Cerebellar nuclear complex (tissue), 1 donor: ENCODE measurements at places on chromosomes 3 and 15.

DNA sequence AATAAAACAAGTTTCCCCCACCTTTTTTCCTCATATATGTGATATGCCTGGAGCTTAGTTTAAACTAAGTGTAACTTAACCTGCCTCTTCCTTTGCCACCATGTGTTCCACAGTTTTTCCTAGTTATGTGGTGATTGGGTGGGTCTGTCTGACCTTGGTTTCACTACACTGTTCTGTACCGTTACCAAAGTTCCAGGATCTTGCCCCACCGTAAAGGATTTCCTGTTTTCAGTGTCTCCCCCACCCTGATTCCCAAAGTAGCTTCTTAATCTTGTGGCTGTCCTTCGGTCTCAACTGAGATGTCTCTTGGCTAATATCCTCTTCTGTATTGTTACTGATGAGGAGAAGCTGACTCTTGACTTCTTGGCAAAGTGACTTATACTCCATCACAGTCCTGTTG lies 6.4 kb upstream of the MGA start:
- DNase-seq: no peak

- no peak for DNase-seq
These were observed 28.3 kb downstream of the SEC61A1 start for GRCh38 chr3:128080323-128081080.

DNA sequence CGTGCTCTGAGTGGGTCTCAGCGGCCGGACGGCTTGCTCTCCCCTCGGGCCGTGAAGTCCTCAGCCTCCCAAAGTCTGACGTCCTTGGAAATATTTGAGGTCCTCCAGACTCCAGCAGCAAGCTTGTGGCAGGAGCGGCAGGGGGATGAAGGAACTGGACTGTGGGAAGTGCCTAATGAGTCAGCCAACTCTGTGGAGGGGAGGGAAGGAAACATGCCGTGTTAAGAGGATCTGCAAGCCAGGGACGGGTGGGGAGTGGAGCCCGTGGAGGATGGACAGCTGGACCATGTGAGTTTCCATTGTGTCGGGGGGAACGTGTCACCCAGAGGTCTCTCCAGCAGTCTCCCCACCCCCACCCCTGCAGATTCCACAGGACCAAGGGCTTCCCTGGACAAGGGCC lies 39.4 kb upstream of the IDH2 start:
- no peak for DNase-seq

DNA sequence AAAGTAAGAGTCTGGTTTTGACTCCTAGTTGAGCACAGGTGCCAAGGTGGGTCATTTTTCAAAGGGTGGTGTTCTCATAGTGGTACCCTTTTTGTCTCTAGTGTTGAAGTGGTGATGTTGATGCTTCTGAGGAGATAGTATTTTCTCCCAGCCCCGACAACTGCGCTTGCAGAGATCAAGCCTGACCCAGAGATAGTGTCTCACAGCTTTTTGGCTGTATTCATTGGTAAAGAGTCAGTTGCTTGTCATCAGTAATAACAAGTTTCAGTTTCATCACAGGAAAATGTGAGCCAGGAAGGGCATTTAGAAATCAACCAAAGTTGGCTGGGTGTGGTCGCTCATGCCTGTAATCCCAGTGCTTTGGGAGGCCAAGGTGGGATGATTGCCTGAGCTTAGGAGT lies 139.3 kb downstream of the NFKBIZ start:
- no peak for DNase-seq

- DNase-seq: no peak
These were observed 76.2 kb downstream of the MRPL46 start for GRCh38 chr15:88391006-88391405.

GRCh38 chr3:107634099-107634489 lies 111.3 kb downstream of the BBX start:
- DNase-seq: no peak

DNA sequence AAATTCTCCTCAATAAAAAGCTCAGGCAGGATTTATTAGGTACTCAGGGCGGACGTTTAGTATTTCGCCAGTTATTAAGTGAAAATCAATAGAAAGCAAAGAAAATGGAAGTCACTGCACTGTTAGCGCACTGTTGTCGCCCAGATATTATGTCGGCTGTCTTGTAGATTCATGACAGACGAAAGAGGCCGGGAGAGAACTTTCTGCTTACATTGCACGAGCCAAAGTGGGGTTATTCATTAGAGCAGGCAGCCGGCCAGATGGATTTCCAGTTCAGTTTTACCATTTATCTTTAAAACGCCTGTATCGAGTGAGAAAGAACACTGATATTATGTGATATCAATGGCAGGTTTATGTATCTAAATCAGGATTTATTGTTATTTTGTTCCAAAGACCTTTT lies 866.0 kb upstream of the NR2F2 start:
- DNase-seq: no peak

DNA sequence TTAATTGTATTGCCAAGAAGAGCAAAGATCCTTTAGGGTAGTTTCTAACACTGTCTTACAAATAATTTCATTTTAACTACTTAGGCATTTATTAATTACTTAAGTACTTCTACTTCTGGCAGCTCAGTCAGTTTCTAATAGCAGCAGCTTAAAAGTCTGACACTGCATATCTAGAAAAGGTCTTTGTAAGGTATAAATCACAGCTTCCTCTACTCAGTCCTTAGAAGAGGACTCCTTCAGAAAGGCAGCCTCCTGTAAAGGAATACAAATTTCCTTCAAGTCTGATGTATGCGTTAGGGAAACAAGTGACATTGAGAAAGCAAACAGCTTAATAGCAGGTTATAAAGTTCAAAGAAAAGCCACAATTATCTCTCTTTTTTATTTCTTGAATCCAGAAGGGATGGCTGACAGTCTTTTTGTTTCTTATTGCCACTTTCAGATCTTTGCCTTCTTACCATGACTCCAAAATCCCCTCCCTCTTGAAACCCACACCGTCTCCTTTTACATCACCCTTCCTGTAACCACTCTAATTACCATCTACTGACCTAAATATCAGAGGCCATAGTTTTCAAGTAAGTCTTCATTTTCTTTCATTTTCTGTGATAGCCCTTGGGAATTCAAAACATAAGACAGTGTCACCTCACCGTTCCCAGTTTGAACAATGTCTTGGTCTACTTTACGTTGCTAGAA lies 109.5 kb downstream of the CGGBP1 start:
- no peak for DNase-seq
